ENCODE measurements at places on chromosomes 11 and 22.

DNA sequence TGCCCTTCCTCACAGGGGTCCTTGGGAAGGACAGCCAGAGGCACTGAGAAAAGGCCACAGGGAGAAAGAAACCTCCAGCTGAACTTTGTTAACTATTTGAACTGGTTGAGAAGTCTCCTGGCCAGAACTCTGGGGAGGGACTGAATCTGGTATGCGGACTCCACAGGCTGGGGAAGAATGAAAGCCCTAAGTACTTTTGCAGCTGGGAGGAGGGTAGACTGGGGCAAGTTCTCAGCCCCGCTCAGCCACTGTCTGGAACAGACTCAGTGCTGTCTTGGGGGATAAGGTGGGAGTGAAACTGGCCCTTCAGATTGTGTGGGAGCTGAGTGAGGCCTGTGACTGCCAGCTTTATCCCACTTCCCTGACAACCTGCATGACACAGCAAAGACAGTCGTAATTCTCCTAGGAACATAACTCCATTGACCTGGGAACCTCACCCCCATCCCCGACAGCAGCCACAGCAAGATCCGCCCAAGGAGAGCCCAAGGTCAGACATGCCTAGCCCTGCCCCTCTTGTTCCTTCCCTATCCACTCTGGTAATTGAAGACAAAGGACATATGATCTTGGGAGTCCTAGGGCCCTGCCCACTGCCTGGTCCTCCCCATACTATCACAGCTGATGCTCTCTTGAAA, 475.1 kb upstream of the CNTN5 start:
- DNase-seq: no peak

DNA sequence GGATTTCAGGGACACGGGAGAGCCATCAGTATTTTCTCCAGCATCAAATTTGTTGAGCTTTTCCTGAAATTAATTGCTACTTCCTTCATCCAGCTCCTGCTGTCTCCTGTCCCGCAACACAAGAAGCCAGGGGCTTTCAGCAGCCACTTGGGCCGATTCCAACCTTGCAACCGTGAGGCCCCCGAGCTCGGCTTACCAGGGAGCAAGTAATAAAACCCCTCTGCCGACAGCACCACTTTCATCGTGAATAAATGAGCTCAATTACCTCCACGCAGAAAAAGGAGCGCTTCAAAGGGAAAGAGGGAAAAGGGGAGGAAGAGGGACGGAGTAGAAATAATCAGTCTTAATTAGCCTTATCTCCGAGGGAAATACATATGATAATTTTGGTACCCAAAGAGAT, 76.6 kb downstream of the CELSR1 start:
- DNase-seq: no peak

GRCh38 chr11:95778699-95779098, 10.9 kb downstream of the FAM76B start:
- no peak for DNase-seq

DNA sequence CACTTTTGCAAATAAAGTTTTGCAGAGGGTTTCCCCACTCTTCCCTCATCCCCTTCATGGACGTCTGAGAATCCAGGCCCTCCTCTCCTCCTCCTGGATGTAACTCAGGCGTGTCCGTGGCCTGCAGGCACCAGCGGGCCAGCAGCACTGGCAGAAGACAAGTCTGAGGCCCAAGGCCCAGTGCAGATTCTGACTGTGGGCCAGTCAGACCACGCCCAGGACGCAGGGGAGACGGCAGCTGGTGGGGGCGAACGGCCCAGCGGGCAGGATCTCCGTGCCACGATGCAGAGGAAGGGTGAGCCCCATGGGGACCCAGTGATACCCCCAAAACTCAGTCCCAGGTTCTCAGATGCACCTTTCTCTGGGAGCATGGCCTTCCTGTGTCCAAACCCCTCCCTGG, 14.4 kb downstream of the TUB start:
- DNase-seq: no peak

DNA sequence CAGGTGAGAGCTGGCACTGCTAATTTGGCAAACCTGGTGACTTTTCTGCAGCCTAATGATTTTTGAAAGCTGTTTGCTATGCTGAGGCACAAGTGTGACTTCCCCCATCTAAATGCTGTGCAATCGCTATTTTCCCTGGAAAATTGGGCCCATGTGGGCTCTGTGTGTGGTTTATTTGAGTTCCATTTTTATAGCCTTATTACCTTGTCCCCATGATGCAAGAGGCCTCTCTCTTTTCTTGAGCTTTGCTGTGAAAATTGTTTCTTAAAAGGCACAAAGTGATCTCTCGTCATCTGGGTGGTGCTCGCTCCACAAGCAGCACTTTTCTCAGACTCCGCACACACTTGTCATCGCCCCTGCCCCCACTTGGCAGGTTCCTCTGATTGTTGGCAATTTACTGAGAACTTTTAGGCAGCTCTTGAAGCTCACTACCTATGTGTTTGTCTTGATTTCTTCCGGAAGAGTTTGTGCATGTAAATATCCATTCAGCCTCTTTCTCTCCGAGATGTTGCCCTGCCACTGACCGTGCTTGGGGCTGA, 24.9 kb downstream of the BMAL1 start:
- no peak for DNase-seq

GRCh38 chr22:29087012-29087411, 14.2 kb downstream of the KREMEN1 start:
- no peak for DNase-seq

- no peak for DNase-seq
These were observed 218.4 kb downstream of the ADAMTS15 start for GRCh38 chr11:130666781-130667251.

DNA sequence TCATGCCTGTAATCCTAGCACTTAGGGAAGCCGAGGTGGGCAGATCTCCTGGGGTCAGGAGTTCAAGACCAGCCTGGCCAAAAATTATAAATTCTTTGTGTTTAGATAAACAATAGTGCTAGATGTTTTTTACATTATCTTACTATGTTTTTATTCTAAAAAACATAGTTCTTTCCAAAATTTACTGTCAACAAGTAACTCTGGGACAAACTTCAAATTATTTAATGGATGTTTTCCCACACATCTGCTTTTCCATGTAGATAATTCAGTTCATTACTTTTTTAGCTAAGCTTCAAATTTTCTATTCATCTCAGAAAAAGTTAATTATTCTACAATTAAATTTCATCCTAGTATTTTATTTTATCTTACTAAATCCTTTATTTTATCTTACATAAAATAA, 596.2 kb upstream of the LRRC4C start:
- DNase-seq: no peak

GRCh38 chr11:127471662-127472061, 471.1 kb upstream of the KIRREL3 start:
- no peak for DNase-seq

DNA sequence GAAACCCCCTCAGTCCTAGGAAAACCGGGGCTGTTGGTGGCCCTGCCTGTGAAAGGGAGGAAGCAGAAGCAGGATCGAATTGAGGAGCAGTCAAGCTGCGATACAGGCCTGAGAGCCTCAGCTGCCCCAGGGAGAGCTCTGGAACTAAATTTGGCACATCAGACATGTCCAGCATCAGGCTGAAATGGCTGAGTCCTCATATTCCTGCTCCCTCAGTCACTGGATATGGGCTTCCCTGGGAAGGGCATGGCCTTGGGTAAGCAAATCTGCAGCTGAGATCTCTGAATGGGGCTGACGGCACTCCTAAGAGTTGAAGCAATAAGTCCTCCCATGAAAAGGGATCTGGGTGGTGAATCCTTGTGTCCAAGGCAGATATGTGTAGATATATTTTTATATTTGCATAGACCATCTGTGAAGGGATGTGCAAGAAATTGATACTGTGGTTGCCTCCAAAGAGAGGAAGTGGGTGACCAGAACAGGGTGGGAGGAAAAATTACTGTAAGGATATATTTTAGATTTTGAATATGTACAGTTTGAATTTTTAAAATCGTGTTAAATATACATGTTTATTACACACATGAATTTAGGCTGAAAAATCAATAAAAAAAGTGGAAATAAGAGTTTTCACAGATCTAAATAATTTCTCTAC, 45.5 kb downstream of the APIP start:
- DNase-seq: no peak

DNA sequence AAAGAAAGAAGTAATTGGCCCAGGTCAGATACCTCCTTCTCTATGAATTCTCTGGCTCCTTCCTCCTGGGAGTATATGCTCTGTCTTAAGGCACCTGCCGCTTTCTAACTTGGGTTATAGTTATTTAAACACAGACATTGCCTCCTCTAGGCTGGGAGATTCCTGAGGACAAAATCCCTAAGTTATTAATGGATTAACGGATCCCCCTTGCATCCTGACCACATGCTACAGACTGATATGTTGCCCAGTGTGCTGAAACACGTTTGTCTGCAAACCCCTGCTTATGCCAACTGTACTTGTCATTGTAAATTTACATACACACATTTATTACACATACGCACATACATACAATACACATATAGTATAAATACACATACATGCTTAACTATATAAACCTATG, 35.3 kb downstream of the PACSIN2 start:
- no peak for DNase-seq

GRCh38 chr11:76228071-76228874, 22.0 kb upstream of the WNT11 start:
- DNase-seq: no peak

DNA sequence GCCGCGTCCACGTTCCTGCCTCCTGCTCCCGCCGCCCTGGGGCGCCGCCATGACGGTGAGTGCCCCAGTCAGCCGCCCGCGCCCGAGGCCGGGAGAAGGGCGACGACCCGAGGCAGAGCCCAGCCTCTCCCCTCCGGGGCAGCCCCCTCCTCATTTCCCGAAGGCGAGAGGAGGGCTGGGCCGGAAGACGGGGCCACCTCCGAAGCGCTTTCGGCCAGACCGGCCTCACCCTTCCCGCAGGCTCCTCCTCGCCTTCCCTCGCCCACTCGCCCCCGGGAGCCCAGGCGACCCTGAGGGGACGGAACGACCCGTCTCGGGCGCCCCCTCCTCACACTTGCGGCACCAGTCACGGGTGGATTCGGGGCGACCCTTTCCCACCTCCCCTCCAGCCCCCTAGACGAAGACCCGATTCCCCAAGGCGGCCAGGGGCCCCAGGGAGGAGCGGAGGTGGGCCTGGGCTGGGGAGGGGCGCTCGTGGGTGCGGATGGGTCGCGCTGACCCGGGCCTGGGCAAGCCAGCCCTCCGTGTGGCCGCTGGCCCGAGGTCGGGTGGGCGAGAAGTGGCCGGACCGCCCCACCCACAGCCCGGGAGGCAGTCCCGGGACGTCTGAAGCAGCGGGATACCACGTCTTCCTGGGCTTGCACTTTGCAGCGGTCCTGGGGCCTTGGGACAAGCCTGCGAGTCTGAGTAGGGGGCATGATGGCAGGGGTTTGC, 49.7 kb downstream of the TRIOBP start:
- DNase-seq: no peak

GRCh38 chr11:125483592-125483991, 12.5 kb downstream of the FEZ1 start:
- no peak for DNase-seq

- peak; percentile 63 for DNase-seq
These were observed 62.0 kb downstream of the TBC1D22A start for GRCh38 chr22:46824344-46824909.

GRCh38 chr22:30996462-30996861, 27.4 kb downstream of the TUG1 start:
- DNase-seq: no peak

- DNase-seq: no peak
These were observed 21.2 kb downstream of the PLAAT3 start for GRCh38 chr11:63592975-63593395.

DNA sequence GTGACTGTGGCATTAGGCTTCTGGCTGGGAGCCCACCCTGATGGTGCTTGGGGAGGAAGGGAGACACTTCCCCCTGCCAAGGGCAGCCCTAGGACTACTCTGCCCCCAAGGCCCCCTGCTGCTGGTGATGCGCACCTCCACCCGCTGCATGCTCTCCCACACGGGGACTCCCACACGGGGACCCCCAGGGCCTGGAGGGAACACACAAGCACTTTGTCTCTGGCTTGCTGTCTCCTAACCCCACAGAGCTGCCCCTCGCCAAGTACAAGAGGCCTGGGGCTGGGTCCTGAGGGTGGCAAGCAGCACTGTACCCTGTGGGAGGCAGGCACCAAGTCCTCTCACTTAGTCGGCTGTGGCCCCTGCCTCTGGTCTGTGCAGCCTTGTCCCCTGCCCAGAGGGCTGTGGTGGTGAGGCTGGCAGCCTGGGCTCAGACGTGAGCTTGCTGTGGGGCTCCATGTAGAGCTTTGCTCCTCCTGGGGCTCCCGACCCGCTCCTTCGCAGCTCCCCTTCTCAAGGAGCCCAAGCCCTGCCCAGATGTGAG, 7.9 kb downstream of the LRRC75B start:
- DNase-seq: no peak

DNA sequence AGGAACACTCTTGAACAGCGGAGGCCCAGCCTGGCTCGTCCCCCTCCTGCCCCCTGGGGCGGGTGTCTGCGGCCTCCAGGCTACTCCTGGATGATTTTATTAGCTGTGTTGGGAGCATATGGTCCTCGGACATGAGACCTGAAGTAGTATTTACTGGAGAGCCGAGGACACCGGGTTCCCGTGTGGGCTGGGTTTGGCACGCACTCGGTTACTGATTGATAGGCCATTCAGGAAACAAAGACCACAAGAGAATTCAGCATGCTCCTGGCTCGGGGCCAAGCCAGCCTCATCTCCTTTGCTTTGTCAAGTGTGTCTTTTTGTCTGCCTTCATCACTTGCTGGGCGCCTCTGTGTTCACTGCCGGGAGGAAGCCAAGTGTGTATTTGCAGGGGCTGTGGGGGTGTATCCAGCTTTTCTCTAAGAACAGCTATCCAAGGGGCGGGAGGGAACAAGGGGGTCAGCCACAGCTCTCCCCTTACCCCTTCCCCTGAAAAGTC, 9.7 kb downstream of the FXYD2 start:
- no peak for DNase-seq

DNA sequence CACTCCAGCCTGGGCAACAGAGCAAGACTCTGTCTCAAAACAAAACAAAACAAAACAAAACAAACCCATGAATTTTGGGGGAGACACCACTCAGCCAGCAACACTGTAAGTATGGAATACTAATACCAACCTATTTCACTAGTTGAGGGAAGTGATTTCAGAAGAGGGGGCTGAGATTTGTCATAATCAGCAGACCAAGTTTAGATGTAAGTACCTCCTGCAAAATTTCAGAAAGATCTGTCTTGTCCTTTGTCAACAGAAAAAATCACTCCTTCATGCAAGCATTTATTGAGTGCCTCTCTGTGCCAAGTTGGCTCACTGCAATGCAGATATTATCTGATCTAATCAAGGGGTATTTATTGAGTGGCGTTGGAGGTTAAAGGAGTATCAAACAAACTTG, 23.4 kb upstream of the ADA2 start:
- DNase-seq: no peak

All from type B pancreatic cell (in vitro differentiated cells).